ENCODE measurements at places on chromosomes 13 and 19. TPM values are rescaled to one million over a fixed set of nuclear protein-coding genes. Genes with fewer than 3 reads are reported as not detected.
A peak's percentile ranks its signal among the peaks of the same experiment; 100 is the strongest.

GFY gene
- not detected for total RNA-seq

FGF22 gene
- total RNA-seq: not detected

- no peaks in the 10 kb centered on the region for H3K27me3 ChIP-seq
- H3K27ac ChIP-seq: no peak overlapping the region
- no peak overlapping the region for H3K4me3 ChIP-seq
- H3K4me1 ChIP-seq: no peaks in the 10 kb centered on the region
- no peaks in the 10 kb centered on the region for H3K36me3 ChIP-seq
Measured at GRCh38 chr19:17766543-17767131, 15.4 kb downstream of the FCHO1 start.

GRCh38 chr13:109784590-109785140, 1.7 kb downstream of the IRS2 start:
- H3K4me3 ChIP-seq: peak overlapping the region; percentile 62
- peak; percentile 88 for DNase-seq
- H3K27ac ChIP-seq: peak overlapping the region; percentile 96
- peaks cover 35% of the 10 kb centered on the region for H3K36me3 ChIP-seq
- no peaks in the 10 kb centered on the region for H3K27me3 ChIP-seq
- peaks cover 48% of the 10 kb centered on the region for H3K4me1 ChIP-seq

ZNF816 gene
- total RNA-seq: 3.6 TPM

DNA sequence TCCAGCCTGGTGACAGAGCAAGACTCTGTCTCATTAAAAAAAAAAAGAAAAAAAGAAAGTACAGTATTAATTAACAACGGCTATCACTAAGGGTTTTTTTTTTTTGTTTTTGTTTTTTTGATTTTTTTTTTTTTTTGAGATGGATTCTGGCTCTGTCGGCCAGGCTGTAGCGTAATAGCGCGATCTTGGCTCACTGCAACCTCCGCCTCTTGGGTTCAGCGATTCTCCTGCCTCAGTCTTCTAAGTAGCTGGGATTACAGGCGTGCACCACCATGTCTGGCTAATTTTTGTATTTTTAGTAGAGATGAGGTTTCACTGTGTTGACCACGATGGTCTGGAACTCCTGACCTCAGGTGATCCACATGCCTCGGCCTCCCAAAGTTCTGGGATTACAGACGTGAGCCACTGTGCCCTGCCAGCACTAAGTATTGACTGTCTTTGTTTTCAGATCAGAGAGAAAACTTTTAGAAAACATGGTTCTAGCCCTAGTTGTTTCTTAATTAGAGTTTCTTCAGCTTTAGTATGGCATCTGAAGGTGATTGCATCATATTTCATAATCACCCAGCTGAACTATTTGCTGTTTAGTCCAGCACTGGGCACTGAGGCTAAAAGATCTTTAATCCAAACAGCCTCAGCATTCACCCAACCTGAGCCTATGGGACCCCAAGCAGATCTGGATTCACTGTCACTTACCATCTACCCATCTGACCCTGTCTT, 2.7 kb upstream of the GATAD2A start:
- DNase-seq: no peak
- no peaks in the 10 kb centered on the region for H3K27me3 ChIP-seq
- H3K36me3 ChIP-seq: no peaks in the 10 kb centered on the region
- H3K4me1 ChIP-seq: peaks cover 17% of the 10 kb centered on the region
- H3K27ac ChIP-seq: no peak overlapping the region
- no peak overlapping the region for H3K4me3 ChIP-seq

GRCh38 chr13:60689571-60689970, 292.6 kb downstream of the TDRD3 start:
- no peaks in the 10 kb centered on the region for H3K4me1 ChIP-seq
- H3K36me3 ChIP-seq: no peaks in the 10 kb centered on the region
- H3K27me3 ChIP-seq: no peaks in the 10 kb centered on the region
- H3K4me3 ChIP-seq: no peak overlapping the region
- no peak for DNase-seq
- H3K27ac ChIP-seq: no peak overlapping the region

DNA sequence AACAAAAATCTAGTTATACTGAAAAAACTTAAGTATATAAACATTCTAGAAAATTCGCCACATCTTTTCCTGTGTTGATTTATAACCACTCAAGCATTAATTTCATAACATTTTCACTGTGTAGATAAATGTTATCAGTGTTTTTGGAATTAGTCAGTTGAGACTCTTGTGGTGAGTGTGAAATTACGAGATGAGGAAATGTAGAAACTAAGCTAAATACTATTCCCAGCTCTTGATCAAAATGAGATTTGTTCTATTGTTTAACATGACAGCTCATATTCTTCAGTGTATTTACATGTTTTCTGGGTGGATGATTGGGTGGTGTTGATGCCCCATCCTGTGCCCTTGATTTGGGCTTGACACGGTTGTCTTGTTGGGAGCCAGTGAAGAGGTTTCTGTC, 406.8 kb downstream of the DACH1 start:
- H3K27ac ChIP-seq: no peak overlapping the region
- H3K4me3 ChIP-seq: no peak overlapping the region
- no peak for DNase-seq
- no peaks in the 10 kb centered on the region for H3K27me3 ChIP-seq

GRCh38 chr19:16797876-16798275, 31.3 kb upstream of the SIN3B start:
- no peak overlapping the region for H3K4me3 ChIP-seq
- no peak overlapping the region for H3K27ac ChIP-seq
- H3K27me3 ChIP-seq: no peaks in the 10 kb centered on the region
- no peaks in the 10 kb centered on the region for H3K36me3 ChIP-seq
- no peak for DNase-seq

- H3K27me3 ChIP-seq: peaks cover 3% of the 10 kb centered on the region
- no peak overlapping the region for H3K4me3 ChIP-seq
- H3K27ac ChIP-seq: no peak overlapping the region
- H3K36me3 ChIP-seq: no peaks in the 10 kb centered on the region
Measured at GRCh38 chr19:19548915-19549759, 11.1 kb downstream of the CILP2 start.

DNA sequence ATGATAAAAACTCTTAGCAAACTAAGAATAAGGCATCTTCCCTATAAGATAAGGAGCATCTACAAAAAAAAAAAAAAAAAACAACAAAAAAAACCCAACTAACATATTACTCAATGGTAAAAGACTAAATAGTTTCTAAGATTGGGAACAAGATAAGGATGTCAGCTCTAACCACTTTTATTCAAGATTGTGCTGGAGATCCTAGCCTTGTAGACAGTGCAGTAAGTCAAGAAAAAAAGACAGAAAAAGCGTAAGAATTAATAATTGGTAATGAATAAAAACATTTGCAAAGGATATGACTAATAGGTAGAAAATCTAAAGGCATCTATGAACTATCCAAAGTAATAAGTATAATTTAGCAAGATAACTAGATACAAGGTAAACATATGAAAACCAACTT, 33.0 kb downstream of the ZIC2 start:
- no peaks in the 10 kb centered on the region for H3K36me3 ChIP-seq
- no peaks in the 10 kb centered on the region for H3K4me1 ChIP-seq
- no peak overlapping the region for H3K27ac ChIP-seq
- no peak overlapping the region for H3K4me3 ChIP-seq
- H3K27me3 ChIP-seq: no peaks in the 10 kb centered on the region

VRK3 gene
- 17.4 TPM for total RNA-seq

DNA sequence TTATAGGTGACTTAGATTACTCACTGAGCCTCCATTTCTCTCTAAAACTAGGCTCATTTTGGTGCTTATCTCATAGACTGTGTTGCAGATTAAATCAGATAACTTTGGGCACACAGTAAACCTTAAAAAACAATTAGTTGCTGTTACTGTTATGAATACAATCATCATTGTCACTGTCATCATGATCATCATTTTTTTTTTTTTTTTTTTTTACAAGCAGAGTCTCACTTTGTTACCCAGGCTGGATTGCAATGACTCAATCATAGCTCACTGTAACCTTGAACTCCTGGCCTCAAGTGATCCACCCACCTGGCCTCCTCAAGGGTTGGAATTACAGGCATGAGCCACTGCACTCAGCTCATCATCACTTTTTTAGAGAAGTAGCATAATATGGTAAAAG, 60.0 kb downstream of the VWA8 start:
- H3K4me1 ChIP-seq: no peaks in the 10 kb centered on the region
- H3K36me3 ChIP-seq: no peaks in the 10 kb centered on the region
- no peak overlapping the region for H3K4me3 ChIP-seq
- DNase-seq: no peak

NOTCH3 gene
- 2.8 TPM for total RNA-seq

DNA sequence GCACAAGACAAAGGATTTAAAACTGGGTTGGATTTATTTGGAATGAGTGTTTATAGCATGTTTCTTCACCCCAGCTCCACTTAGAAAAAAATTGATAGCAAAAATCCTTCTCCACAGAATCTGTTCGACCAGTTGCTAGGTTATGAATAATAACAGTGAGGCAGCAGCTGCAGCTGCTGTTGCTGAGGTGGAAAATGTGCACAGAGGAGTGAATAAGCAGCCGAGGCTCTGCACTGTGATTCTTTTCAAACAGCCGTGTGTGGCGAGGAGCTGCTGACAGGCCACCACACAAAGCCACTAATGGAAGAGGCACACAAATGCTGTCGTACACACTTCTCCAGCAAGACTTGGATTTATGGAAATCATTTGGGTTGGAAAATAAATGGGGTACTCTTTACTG, 6.4 kb upstream of the RASL11A start:
- H3K27ac ChIP-seq: peak overlapping the region; percentile 69
- no peak for DNase-seq
- peaks cover 24% of the 10 kb centered on the region for H3K4me1 ChIP-seq
- no peaks in the 10 kb centered on the region for H3K27me3 ChIP-seq
- no peaks in the 10 kb centered on the region for H3K36me3 ChIP-seq

DNA sequence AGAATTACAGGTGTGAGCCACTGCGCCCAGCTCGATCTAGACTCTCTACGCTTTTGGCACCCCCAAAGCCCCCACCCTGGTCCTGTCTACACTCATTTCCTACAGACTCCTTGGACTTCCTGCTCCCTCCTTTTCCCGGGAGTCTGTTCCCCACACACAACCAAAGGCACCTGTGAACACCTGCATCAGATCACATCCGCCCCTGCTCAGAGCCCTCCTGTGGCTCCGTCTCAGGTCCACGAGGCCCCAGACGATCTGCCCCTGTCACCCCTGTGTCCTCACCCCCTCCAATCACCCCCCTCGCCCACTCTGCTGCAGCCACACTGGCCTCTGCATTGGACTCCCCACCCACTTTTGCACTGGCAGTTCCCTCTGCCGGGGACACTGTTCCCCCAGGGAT, 12.4 kb upstream of the PAK4 start:
- no peak overlapping the region for H3K4me3 ChIP-seq
- no peaks in the 10 kb centered on the region for H3K4me1 ChIP-seq
- DNase-seq: no peak
- no peak overlapping the region for H3K27ac ChIP-seq
- peaks cover 36% of the 10 kb centered on the region for H3K27me3 ChIP-seq

DNA sequence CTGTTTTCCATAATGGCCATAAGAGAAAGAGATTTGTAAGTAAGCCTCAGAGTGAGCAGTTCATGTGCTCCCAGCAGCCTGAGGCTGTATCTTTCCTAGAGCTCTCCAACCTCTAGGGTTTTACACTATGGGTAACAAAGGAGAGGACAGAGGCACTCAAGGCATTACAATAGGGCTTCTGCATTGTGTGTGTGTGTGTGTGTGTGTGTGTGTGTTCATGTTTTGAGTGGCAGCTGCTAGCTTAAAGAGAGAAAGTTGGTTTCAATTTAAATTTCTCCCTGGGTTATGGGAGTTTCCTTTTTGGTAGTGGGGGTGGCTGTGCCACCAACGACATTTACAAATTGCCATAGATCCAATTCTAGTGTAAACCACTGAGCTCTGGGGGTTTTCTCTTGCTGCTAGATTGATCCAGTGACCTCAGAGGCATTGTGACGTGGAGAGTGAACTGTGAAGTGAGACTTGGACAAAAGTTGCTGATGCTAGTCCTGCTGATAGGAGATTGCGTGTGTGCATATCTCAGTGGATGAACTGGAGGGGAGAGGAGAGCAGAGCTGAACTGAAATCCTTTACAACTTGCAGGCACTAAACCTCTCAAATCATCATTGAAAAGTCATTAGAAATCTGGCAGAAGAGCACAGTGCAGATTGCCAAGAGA, 67.2 kb upstream of the OLFM4 start:
- no peak overlapping the region for H3K27ac ChIP-seq
- H3K27me3 ChIP-seq: no peaks in the 10 kb centered on the region
- H3K4me3 ChIP-seq: no peak overlapping the region
- DNase-seq: no peak
- no peaks in the 10 kb centered on the region for H3K36me3 ChIP-seq

IGFL2 gene
- total RNA-seq: not detected

ZNF486 gene
- total RNA-seq: 3.6 TPM

DNA sequence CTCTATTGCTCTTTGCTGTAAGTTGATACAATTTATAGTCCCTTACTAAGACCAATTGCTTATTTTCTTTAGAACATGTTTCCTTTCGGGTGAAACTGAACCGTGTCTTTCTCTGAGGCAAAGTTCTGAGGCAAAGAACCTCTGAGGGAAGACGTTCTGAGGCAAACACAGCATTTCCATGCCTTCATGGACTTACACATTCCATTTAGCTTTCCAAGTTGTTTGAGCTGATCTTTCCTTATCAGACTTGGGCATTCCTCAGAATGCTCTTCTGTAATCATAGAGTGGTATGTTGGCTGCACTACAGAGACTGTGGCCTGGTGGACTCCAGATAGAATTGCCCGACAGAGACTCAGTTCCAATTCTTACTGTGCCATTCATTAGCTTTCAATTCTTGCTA, 579.1 kb downstream of the KCTD12 start:
- no peaks in the 10 kb centered on the region for H3K4me1 ChIP-seq
- no peaks in the 10 kb centered on the region for H3K27me3 ChIP-seq
- H3K27ac ChIP-seq: no peak overlapping the region
- H3K4me3 ChIP-seq: no peak overlapping the region
- no peaks in the 10 kb centered on the region for H3K36me3 ChIP-seq

DNA sequence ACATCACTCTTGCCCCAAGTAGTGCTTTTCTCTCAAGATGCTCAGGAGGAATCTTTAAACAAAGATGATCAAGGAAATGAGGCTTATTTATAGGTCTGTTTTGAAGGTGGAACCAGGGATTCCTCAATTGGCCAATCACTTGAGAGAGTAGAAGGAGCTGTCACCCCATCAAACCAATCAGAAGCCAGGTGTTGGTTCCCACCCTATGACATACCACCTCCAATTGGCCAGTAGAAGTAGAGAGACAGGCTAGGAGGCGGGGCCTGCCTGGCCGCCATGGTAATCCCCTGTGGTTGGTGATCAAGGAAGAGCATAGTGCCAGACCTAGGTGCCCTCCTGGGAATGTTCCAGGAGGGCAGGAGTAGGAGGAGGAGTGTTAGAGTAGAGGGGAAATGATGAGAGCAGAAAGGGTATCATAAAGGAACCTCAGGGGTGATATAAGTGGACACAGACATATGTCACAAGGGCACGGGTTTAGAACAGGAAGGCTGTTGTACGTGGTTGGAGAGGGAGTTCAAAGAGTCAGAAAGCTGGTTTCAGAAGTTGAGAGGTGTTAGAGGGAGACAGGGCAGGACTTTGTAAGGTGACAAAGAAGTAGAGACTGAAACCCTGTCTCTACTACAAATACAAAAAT, 10.5 kb downstream of the PMIS2 start:
- no peak overlapping the region for H3K4me3 ChIP-seq
- H3K36me3 ChIP-seq: no peaks in the 10 kb centered on the region
- no peak for DNase-seq
- H3K4me1 ChIP-seq: no peaks in the 10 kb centered on the region

GRCh38 chr13:25943658-25944057, 108.2 kb downstream of the SHISA2 start:
- H3K4me3 ChIP-seq: no peak overlapping the region
- no peaks in the 10 kb centered on the region for H3K27me3 ChIP-seq
- DNase-seq: no peak
- H3K36me3 ChIP-seq: no peaks in the 10 kb centered on the region
- peaks cover 9% of the 10 kb centered on the region for H3K4me1 ChIP-seq

SRRM5 gene
- 1.1 TPM for total RNA-seq

PLEKHA4 gene
- total RNA-seq: 13.8 TPM
